ENCODE measurements at places on chromosomes 1 and 21. TPM values are rescaled to one million over a fixed set of nuclear protein-coding genes. Genes with fewer than 3 reads are reported as not detected.

- no peaks in the 10 kb centered on the region for H3K27me3 ChIP-seq
- H3K27ac ChIP-seq = no peak overlapping the region
- H3K4me3 ChIP-seq = no peak overlapping the region
- H3K4me1 ChIP-seq = no peaks in the 10 kb centered on the region
- no peak for DNase-seq
- H3K36me3 ChIP-seq = no peaks in the 10 kb centered on the region
Observed at GRCh38 chr1:4394366-4394765, 260.0 kb upstream of the AJAP1 start.

DNA sequence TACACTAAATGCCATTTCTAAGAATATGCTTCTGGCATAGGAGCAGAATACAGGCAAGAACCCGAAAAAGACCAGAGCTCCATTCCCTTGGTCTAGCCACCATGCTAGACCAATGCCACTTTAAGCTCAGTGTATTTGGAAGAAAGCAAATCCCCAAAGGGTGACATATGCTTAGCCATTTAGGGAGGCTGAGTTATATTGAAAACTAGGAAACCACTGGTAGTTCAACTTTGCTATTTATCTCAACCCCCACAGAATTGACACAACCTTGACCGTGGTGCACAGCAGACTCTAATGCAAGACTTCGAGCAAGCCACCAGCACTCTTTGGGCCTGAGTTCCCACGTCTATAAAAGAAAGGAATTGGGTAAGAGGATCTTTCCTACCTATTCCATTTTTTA, 167.9 kb downstream of the ADSS2 start:
- no peaks in the 10 kb centered on the region for H3K27me3 ChIP-seq
- no peaks in the 10 kb centered on the region for H3K36me3 ChIP-seq
- H3K4me1 ChIP-seq = no peaks in the 10 kb centered on the region
- H3K27ac ChIP-seq = no peak overlapping the region
- no peak for DNase-seq

GRCh38 chr1:38528623-38529022, 330.9 kb downstream of the RRAGC start:
- no peaks in the 10 kb centered on the region for H3K4me1 ChIP-seq
- peaks cover 18% of the 10 kb centered on the region for H3K27me3 ChIP-seq
- H3K27ac ChIP-seq = no peak overlapping the region

DNA sequence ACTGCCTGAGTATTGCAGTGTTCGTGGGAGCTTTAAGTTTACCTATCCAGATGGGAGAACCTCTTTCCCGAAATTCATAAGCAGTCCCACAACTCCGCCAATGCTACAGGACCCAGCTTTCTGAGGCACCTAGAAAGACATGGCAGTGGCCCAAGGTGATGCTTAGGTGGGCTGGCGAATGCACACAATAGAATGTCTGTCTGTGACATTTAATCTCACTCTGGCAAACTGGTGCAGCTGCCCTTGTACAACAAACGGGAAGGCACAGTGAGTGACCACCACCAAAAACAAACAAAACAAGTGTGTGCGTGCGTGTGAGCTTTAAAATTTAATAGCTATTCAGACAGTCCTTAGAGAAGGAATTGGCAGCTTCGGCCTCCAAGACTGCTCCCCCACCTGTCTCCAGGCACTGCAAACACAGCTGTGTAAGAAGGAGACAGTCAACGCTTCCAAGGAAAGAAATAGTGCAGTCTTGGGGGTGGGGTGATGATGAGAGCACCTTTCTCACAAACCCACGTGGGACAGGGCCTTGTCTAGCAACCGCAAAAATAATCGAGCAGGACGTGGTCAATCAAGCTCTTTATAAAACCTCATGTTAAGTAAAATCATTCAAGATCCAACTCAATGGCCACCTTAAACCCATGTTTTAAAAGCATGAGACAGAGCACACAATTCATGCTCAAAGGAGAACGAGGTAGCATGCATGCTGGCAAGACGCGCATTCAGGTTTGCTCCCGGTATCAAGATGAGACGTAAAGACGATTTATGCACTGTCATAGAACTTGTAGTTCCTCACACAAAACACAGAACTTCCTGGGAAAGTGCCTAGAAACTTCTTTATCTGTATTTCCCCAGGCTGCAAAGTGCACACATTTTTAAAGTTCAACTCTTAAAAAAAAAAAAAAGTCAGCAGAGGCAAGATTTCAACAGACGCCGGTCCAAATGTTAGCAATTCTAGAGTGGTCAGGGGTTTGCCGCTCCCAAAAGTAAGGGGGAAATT, 84.1 kb downstream of the TM2D1 start:
- H3K27ac ChIP-seq = peak overlapping the region; percentile 74
- DNase-seq = peak; percentile 75
- H3K27me3 ChIP-seq = no peaks in the 10 kb centered on the region
- peak overlapping the region; percentile 22 for H3K4me3 ChIP-seq
- H3K4me1 ChIP-seq = no peaks in the 10 kb centered on the region

GRCh38 chr1:76568573-76569238, 298.6 kb upstream of the ST6GALNAC5 start:
- H3K27ac ChIP-seq = no peak overlapping the region
- no peaks in the 10 kb centered on the region for H3K36me3 ChIP-seq

DNA sequence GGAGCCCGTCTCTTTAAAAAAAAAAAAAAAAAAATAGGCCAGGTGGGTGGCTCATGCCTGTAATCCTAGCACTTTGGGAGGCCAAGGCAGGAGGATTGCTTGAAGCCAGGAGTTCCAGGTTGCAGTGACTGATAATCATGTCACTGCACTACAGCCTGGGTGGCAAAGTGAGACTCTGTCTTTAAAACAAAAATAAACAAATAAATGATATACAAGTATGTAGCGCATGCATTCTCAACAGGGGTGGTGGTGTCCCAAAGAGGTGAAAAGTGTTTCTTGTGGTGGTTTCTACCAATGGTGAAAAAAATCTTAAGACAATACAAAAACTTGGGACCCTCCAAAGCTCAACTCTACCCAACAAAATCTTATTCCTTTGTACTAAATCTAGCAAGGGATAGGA, 17.9 kb downstream of the CNN3 start:
- peaks cover 99% of the 10 kb centered on the region for H3K4me1 ChIP-seq
- no peak for DNase-seq
- H3K4me3 ChIP-seq = no peak overlapping the region
- H3K27me3 ChIP-seq = no peaks in the 10 kb centered on the region

GRCh38 chr1:50976111-50976889, 6.3 kb downstream of the CDKN2C start:
- peak overlapping the region; percentile 93 for H3K27ac ChIP-seq
- H3K27me3 ChIP-seq = no peaks in the 10 kb centered on the region
- DNase-seq = no peak
- peaks cover 9% of the 10 kb centered on the region for H3K4me1 ChIP-seq
- peak overlapping the region; percentile 93 for H3K4me3 ChIP-seq

GRCh38 chr1:165688046-165688445, 10.3 kb downstream of the ALDH9A1 start:
- no peaks in the 10 kb centered on the region for H3K36me3 ChIP-seq
- no peaks in the 10 kb centered on the region for H3K4me1 ChIP-seq
- no peaks in the 10 kb centered on the region for H3K27me3 ChIP-seq

- H3K27ac ChIP-seq = no peak overlapping the region
- no peak overlapping the region for H3K4me3 ChIP-seq
- no peaks in the 10 kb centered on the region for H3K36me3 ChIP-seq
- H3K4me1 ChIP-seq = no peaks in the 10 kb centered on the region
Observed at GRCh38 chr1:51928896-51929295, 50.4 kb upstream of the NRDC start.

- H3K4me3 ChIP-seq = no peak overlapping the region
- H3K36me3 ChIP-seq = peaks cover 6% of the 10 kb centered on the region
- no peak overlapping the region for H3K27ac ChIP-seq
- no peaks in the 10 kb centered on the region for H3K27me3 ChIP-seq
- H3K4me1 ChIP-seq = no peaks in the 10 kb centered on the region
- no peak for DNase-seq
Observed at GRCh38 chr1:243513726-243514491, 258.1 kb downstream of the SDCCAG8 start.

- no peak overlapping the region for H3K27ac ChIP-seq
- no peak overlapping the region for H3K4me3 ChIP-seq
- no peaks in the 10 kb centered on the region for H3K4me1 ChIP-seq
Observed at GRCh38 chr1:22488319-22488718, 36.7 kb downstream of the ZBTB40 start.

GRCh38 chr21:36350282-36350910, 30.4 kb downstream of the MORC3 start:
- H3K36me3 ChIP-seq = peaks cover 88% of the 10 kb centered on the region
- no peaks in the 10 kb centered on the region for H3K4me1 ChIP-seq
- no peak for DNase-seq
- no peaks in the 10 kb centered on the region for H3K27me3 ChIP-seq
- H3K4me3 ChIP-seq = no peak overlapping the region

DNA sequence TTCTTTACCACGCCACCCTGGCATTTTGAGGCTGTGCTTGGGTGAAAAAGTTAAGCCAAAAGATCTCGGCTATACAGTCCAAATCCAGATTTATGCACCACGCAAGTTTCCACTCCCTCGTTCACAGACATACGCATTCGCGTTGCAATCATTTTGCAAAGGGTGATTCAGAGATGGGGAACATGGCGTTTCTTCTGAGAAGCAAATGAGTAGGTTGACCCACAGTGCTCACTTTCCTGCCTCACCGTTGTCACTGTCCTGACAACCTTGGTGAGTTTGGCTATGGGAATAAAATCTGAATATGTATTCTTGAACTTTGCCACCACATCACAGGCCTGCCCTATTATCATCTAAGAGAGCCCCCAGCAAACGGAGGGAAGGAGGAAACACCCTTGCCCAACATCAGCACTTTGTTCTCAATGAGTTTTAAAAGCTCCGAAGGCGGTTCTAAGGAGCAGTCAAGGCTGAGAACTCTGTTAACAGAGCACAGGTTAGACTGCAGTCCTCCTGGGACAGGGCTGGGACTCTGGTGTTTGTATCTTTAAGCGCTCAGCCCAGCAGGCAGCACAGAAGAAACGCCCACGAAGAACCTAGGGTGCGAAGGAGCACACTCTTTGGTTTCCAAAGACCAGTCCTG, 86.4 kb downstream of the RUNX1 start:
- DNase-seq = no peak
- H3K27me3 ChIP-seq = no peaks in the 10 kb centered on the region
- no peaks in the 10 kb centered on the region for H3K4me1 ChIP-seq
- no peak overlapping the region for H3K4me3 ChIP-seq

GRCh38 chr1:21491488-21492355, 17.5 kb upstream of the ALPL start:
- H3K27ac ChIP-seq = no peak overlapping the region
- no peaks in the 10 kb centered on the region for H3K36me3 ChIP-seq
- no peak overlapping the region for H3K4me3 ChIP-seq
- no peaks in the 10 kb centered on the region for H3K4me1 ChIP-seq
- DNase-seq = no peak
- no peaks in the 10 kb centered on the region for H3K27me3 ChIP-seq

GRCh38 chr1:12772520-12772919, 1.0 kb upstream of the PRAMEF12 start:
- no peaks in the 10 kb centered on the region for H3K4me1 ChIP-seq
- H3K27ac ChIP-seq = no peak overlapping the region
- peaks cover 8% of the 10 kb centered on the region for H3K27me3 ChIP-seq
- H3K4me3 ChIP-seq = no peak overlapping the region

GRCh38 chr21:21019681-21020080, 21.5 kb downstream of the NCAM2 start:
- no peak overlapping the region for H3K4me3 ChIP-seq
- DNase-seq = no peak
- H3K36me3 ChIP-seq = no peaks in the 10 kb centered on the region
- peaks cover 10% of the 10 kb centered on the region for H3K4me1 ChIP-seq
- no peak overlapping the region for H3K27ac ChIP-seq
- H3K27me3 ChIP-seq = no peaks in the 10 kb centered on the region

- no peak overlapping the region for H3K4me3 ChIP-seq
- no peak overlapping the region for H3K27ac ChIP-seq
- peaks cover 4% of the 10 kb centered on the region for H3K4me1 ChIP-seq
- DNase-seq = no peak
Observed at GRCh38 chr1:50873458-50874187, 86.4 kb downstream of the FAF1 start.

DNA sequence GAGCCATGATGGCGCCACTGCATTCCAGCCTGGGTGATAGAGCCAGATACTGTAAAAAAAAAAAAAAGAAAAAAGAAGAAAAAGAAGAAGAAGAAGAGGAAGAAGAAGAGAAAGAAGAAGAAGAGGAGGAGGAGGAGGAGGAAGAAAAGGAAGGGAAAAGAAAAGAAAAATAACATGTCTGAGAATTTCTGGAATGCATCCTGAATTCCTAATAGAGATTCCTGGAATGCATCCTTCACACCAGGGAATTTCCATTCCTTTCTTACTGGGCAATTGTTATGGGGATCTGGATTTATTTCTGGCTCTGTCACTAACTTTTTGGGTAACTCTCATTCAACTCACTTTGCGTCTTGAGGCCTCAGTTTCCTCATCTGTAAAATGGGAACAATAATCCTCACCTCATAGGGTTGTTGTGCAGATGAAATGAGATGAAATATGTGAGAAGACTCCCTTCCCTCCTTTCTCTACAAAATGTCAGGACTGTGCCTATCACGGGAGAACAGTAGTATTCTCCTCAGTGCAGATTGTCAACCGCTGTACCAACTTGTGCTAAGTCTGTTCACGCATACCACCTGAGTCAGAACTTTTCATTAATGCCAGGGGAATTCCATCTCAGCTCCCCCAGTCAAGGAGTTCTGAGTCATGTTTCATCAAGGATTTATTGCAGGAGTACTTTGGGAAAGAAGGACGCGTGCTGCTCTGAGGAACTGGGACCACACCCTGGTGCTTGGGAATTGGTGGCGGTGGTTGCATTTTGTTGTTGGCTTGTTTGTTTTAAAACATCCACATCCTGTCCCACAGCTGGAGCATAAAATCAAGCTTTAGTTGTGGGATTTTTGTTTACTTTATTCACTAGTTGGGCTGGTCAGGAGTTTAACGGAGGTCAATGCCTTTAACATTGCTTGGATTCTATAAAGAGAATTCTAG, 42.4 kb upstream of the ROR1 start:
- no peaks in the 10 kb centered on the region for H3K27me3 ChIP-seq
- peak overlapping the region; percentile 8 for H3K27ac ChIP-seq
- no peak overlapping the region for H3K4me3 ChIP-seq
- DNase-seq = no peak

DNA sequence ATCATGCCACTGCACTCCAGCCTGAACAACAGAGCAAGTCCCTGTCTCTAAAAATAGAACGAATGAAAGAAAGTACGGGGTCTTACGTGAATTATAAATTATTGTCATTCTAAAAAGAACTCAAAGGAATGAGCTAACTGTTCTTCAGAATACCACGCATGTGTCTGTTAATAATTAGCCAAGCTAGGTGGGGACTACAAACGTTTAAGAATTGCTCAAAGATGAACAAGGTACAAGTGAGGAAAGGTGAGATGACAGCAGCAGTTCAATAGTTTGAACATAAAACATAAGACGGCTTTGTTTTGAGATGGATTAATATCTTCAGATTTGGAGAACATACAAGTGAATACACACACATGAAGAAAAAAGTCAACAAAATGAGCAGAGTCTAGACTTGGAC, 79.6 kb downstream of the UBR4 start:
- no peak overlapping the region for H3K4me3 ChIP-seq
- H3K4me1 ChIP-seq = no peaks in the 10 kb centered on the region
- peaks cover 67% of the 10 kb centered on the region for H3K36me3 ChIP-seq
- no peak for DNase-seq
- H3K27ac ChIP-seq = no peak overlapping the region

The AQP10 gene
- not detected for polyA plus RNA-seq

The LCE1F gene
- polyA plus RNA-seq = not detected

The OR10Z1 gene
- not detected for polyA plus RNA-seq

The MRPL55 gene
- polyA plus RNA-seq = 58.0 TPM

The TMEM200B gene
- polyA plus RNA-seq = 5.5 TPM

The TNNI3K gene
- polyA plus RNA-seq = 3.0 TPM

The CASQ1 gene
- polyA plus RNA-seq = not detected

The FAM72B gene
- not detected for polyA plus RNA-seq

The RER1 gene
- polyA plus RNA-seq = 52.2 TPM

The OR2T34 gene
- polyA plus RNA-seq = not detected

The OR2T33 gene
- not detected for polyA plus RNA-seq

The GCSAML gene
- not detected for polyA plus RNA-seq

The CGN gene
- 115 TPM for polyA plus RNA-seq

The OVAAL gene
- not detected for polyA plus RNA-seq

The HSPB7 gene
- 7.2 TPM for polyA plus RNA-seq

The PPIH gene
- polyA plus RNA-seq = 39.6 TPM
